ENCODE measurements at places on chromosomes 2 and 18. TPM values are rescaled to one million over a fixed set of nuclear protein-coding genes. Genes with fewer than 3 reads are reported as not detected.

DNA sequence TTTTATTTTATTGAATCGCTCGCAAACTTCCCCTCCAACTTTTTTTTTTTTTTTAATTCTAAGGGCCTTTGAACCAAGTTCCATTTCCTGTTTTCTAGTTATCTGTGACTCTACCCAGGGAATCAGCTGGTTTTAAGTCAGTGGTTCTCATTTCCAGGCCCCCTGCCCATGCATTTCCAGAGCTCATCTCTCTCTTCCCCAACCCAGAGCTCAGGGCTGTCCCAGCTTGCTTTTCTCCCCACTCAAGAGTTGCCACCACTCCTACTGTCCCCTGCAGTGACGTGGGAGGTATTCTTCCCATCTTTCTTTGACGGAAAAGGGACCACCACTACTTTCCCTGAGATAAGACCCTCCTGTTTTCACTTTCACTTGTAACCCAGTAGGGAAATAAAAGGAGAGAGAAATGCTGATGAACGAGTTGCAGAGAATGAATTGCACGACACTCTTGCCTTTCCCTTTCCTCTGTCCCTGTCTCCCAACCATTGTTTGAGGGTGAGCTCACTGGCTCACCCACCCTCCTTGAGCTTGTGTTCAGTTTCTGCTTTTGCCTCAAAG lies 42.1 kb downstream of the TET3 start:
- no peak for DNase-seq

Gene FBLN7
- total RNA-seq = not detected

DNA sequence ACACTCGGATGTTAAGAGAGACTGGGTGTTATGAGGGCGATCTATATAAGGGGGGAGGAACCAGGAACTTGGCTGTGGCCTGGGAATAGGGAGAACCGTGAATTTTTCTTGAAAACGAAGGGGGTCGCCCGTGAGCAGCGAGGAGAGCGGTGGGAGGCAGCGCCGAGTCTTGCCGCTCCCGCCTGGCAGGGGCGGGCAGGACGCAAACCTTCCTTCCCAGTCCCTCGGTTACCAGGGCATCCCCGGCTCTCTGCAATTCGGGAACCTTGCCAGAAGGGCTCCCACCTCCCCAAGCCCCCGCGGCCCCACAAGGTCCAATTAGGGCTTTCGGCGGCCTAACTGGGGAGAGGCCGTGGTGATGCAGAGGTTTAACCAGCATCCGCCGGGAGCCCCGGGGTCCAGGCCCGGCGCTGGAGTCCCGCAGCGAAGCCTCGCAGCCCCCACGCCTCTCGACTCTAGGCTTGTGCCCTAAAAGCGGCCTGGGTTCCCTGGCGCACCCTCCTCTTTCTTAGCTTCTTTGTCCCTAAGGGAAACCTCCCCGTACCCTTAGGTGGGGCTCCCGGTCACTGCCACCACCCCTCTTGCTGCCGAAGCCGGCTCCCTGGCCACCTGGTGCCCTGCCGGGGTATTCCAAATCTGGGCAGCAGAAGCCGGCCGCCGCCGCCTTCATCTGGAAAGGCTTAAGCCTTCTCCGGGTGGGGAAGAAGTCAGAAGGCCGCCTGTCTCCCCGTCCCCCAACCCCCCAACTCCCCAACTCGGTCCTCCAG lies 680 bp upstream of the FHOD3 start:
- peak; percentile 66 for DNase-seq

GRCh38 chr2:218282173-218282991 lies 9.9 kb downstream of the TMBIM1 start:
- DNase-seq = no peak

Gene SLC14A1
- total RNA-seq = not detected

Gene CERKL
- total RNA-seq = 0.05 TPM

GRCh38 chr2:79630972-79631557 lies 118.2 kb downstream of the CTNNA2 start:
- DNase-seq = no peak

DNA sequence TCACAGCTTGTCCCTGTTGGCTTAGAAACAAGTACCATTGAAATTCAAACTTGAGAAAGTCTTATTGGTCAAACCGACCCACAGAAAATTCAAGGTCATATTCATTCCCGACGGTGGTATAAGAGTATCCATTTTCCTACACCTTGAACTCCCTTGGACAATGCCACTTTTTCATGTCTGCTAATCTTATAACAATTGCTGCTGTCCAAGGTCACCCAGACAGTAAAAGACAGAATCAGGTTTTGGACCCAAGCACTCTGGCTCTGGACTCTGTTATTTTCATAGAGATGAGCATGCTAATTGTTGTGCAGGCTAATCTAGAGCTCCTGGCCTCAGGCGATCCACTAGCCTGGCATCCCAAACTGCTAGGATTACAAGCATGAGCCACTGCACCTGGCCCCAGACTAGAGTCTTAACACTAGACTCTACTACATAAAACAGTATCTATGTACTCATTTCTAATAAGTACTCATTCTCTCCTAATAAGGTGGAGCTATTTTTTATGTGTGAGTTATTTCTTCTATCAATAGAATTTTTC lies 57.8 kb downstream of the C2orf76 start:
- DNase-seq = no peak

Gene RNU2-63P
- total RNA-seq = not detected

Gene RESP18
- total RNA-seq = not detected

DNA sequence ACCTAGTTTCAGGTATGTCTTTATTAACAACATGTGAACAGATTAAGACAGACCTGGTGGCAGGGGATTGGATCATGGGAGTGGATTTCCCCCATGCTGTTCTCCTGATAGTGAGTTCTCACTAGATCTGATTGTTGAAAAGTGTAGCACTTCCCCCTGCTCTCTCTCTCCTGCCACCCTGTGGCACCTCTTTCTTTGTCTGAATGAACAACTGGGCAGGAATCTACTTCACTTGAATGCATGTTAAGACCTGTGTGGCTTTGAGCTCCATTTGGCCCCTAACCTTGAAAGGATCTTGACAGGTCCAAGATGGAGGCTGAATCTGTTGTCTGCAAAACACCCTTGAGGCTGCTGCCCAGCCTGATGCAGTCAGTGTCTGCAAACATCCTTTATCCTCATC lies 194.4 kb downstream of the RNF144A start:
- DNase-seq = no peak

Gene MAP2
- 63.3 TPM for total RNA-seq

- DNase-seq = no peak
Observed at GRCh38 chr2:44271296-44271695, 4.0 kb upstream of the SLC3A1 start.

DNA sequence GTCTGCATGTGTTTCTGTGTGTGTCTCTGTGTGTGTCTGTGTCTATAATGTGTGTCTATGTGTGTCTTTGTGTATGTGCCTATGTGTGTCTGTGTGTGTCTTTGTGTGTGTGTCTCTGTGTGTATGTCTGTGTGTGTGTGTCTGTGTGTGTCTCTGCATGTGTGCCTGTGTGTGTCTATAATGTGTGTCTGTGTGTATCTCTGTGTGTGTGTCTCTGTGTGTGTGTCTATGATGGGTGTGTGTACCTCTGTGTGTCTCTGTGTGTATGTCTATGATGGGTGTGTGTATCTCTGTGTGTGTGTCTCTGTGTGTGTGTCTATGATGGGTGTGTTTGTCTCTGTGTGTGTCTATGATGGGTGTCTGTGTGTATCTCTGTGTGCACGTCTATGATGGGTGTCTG lies 126.2 kb upstream of the GPC1 start:
- no peak for DNase-seq

GRCh38 chr2:185221-185620 lies 78.6 kb downstream of the SH3YL1 start:
- DNase-seq = no peak

DNA sequence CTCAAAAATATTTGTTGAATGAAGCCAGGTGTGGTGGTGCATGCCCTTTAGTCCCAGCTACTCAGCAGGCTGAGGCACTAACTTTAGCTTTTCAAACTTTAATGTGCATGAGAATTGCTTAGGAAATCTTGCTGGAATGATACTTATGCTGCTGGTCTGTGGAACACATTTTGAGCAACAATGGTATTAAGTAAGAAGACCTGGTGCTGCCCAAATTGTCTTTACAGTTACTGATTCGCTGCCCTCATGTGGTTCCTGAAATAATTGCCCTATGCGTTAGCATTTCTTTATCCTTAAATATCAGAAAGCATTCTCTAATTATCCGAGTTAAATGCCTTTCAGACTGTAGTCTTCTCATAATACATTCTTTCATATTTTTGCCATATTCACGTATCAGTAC lies 76.0 kb upstream of the SESTD1 start:
- peak; percentile 3 for DNase-seq
